ENCODE measurements at places on chromosomes 4 and X.

- peak; percentile 18 for DNase-seq
Observed at GRCh38 chrX:39950018-39950688, 147.6 kb downstream of the BCOR start.

GRCh38 chr4:180618396-180618795, 1624.8 kb upstream of the TENM3 start:
- no peak for DNase-seq

- DNase-seq = no peak
Observed at GRCh38 chr4:64796581-64796980, 387.3 kb upstream of the TECRL start.

DNA sequence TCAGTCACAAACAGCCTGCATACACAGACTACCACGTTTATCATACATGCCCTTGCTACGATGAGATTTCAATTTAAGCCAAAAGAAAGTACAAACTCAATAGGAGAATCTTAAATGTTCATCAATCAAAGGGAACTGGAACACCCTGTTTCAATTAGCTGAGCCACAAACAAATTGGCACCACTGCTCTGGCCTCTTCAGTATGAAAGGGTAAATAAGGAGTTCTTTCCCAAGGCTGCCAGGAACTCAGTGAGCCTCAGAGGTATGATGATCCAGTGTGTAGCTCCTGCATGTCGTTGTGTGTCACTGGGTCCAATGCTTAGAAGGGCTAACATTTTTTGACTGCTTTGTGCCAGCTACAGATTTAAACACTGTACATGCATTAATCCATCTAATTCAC, 5.4 kb downstream of the RNF150 start:
- DNase-seq = peak; percentile 14

- no peak for DNase-seq
Observed at GRCh38 chr4:91212211-91212610, 1085.0 kb downstream of the CCSER1 start.

DNA sequence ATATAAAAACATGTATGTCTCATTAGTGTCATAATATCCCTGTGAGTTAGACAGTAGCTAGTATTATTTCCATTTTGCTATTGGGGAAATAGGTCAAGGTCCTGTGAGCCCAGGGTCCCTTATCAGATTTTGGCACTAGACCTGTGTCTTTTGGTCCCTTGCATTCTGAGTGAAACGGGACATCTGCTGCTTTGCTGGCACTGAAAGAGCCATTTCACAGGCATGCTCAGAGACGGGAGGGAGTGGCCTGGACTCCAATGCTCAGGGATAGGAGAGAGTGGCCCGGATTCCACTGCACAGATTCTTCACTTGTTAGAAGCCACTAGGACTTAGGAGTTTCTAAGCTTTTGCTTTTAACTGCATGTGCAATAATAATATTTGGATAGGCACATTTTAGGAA, 177.2 kb downstream of the TSPAN5 start:
- DNase-seq = no peak

DNA sequence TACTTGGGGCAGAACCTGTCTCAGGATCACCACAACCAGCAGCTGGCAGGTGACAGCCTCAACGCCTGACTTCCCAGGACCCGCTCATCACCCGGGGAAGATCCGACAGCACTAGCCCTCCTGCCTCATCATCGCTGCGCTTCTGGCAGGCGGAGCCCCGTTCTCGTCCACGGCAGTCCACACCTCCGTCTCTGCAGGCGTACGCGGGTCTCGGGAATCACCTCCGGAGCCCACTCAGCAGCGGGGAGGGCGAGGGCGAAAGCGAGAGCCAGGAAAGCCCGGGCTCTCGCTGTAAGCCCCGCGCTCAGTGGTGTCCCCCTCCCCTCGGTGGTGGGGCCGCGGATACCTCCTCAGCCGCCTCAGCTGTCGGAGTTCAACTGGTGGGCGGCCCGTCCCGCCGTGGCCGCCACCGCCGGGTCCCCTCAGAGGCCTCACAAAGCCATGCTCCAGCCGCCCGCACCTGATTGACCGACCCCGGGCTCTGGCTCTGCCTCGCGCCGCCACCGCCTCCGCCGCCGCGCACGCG, 518 bp upstream of the CNKSR2 start:
- peak; percentile 60 for DNase-seq

GRCh38 chr4:162891788-162892707, 274.6 kb downstream of the NAF1 start:
- no peak for DNase-seq

DNA sequence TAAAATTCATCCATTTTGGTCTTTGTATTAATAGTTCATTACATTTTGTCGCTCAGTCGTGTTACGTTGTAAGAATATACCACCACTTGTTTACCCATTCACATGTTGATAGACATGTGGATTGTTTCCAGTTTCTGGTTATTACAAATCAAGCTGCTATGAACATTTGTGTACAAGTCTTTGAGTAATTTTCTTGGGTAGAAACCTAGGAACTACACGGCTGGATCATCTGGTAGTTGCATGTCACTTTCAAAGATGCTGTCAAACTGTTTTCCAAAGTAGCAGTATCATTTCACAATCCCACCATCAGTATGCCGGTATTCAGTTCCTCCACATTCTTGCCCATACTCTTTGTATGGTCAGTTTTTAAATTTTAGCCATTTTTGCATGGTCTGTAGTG, 98.0 kb downstream of the GASK1B start:
- no peak for DNase-seq

DNA sequence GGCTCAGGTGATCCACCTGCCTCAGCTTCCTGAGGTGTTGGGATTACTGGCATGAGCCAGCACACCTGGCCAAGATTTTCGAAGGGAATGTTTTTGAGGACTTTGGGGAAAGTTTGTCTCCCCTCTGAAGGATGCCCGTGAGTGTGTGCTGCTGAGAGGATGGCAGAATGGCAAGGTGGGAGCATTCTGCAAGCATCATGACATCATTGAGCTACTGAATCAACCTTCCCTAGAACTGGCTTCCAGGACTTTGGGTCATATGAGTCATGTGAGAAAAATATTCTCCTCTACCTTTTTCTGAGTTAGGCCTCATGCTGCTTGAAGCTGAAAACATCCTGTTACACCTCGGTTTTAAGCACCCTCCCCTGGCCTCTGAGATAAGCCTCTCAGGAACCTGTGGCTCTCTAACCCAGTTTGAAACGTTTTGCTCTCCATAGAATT, 31.0 kb downstream of the TMEM131L start:
- DNase-seq = no peak

DNA sequence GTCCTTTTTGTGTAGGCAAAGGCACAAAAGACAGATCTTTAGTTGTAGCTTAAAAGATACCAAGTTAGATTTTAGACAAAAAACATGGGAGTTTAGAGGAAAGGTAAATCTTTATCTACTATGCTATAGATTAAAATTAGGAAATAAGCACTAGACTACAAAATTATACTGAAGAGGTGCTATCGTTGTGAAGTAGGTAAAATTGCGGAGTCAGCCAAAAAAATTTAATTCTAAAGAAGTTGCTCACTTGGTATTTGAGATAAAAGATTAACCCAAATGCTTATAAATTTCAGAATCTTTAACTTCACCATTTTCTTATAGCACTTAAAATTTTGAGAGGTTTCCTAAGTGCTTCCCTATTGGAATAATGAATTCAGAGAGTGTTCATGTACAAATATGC, 604.1 kb downstream of the GRXCR1 start:
- no peak for DNase-seq

DNA sequence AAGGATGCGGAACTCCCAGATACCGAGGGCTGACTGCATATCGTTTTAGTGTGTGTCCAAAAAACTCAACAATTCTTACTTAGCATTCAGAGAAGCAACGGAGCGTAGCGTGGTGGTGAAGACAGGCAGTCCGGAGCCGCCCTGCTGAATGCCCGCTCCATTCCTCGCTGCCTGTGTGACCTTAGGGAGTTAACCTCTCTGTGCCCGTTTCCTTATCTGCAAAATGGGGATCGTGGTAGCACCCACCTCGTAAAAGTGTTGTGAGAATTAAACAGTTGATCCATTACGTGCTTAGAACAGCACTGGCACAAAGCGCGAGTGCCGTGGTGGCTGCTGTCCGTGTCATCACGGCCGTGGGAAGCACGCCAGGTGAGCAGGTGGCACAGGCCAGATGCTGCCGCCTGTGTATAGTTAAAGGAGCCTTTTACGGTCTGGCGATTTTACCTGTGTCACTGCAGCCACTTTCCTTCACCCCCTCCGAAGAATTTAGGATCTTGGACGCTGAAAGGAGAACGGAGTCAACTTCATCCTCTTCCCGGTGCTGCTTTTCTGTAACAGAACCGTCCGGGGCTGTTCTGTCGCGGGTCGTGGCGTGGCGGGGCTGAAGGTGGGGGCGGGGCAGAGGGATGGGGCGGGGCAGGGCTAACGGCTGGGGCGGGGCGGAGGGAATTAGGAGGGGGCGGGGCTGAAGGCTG, 885 bp downstream of the CCDC110 start:
- peak; percentile 37 for DNase-seq

DNA sequence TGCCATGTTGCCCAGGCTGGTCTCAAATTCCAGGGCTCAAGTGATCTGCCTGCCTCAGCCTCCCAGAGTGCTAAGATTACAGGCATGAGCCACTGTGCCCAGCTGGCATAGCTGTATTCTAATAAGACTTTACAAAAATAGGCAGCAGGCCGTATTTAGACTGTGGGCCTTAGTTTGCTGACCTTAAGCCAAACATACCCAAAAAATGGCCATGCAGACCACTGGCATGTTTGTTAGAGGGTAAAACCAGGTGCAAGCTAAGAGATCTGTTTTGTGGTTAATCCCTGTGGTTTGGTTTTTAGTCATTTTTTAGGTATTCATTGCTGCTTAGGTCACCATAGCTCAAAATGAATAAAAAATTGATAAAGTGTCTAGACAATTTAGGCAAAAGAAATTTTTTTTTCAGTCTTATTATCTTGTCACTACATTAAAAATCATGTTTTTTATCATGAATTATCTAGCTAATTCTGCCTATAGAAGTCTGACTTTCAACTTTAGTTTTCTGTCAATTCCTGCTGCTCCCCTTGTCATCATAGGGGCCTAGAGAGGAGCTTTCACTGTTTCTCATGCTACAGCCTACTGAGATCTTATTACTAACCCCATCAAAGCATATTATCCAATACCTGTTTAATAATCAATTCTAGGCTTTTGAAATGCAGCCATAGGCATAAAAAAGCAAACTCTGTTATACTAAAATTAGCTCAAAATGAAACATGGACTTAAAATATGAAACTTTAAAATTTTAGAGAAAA, 7.5 kb upstream of the SPINK2 start:
- no peak for DNase-seq

DNA sequence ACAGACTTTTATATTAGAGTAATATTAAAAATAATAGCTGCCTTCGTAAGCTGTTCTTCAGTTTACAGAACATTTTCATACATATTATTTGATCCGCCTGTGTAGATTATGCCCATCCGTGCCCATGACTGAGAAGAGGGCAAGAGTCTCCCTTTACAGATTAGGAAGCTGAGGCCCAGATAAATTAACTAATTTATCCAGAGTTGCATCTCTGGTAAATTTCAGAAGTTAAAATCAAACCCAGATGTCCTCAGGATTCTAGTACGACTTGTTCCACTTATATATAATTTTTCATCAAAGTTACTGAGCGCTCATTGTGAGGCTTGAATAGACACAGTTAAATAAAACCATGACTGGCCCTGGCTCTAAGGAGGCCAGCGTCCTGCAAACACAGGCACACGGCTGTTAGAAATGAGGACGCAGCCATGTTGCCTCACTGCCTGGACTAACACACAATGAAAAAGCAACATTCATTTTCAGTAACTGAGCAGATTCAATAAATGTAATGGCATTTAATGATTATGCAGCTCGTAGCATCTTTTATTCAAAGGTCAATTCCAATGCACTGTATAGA, 148.0 kb downstream of the TENM3 start:
- no peak for DNase-seq

DNA sequence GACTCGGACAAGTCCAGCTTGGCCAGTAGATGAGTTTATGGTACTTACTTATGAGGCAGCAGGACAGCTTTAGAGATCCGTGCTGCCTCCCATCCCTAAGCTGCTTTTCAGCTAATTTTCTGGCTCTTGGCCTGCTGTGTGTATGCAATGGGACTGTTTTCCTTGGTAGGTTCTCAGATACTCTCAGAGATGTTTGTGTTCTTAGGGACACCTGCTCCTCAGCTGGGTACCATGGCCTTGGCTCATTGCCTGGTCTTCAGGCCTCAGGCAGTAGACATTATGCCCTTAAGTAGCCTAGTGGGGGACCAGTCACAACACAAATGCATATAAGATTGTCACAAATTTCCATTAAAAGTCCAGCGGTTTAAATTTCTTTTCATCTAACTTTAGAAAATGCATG, 688.0 kb downstream of the PCDH7 start:
- DNase-seq = no peak

GRCh38 chr4:151652841-151653547, 107.8 kb downstream of the GATB start:
- peak; percentile 66 for DNase-seq

DNA sequence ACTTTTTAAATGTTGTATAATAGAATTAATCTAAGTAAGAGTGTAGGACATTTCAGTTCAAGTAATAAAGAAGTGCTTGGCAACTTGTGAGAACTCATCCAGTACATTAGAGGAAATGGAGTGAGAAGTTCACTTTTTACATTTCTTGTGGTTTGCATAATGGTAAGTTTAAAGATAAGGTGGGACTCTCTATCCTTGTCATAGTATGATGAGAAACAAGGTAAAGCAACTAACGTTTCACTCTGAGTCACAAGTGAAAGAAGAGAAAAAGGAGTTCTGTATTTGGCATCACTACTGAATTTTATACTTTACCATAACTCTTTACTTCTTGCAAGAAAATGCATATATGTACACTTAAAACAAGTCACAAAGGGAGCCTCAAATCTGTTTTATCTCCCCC, 219.4 kb downstream of the SLC4A4 start:
- no peak for DNase-seq

DNA sequence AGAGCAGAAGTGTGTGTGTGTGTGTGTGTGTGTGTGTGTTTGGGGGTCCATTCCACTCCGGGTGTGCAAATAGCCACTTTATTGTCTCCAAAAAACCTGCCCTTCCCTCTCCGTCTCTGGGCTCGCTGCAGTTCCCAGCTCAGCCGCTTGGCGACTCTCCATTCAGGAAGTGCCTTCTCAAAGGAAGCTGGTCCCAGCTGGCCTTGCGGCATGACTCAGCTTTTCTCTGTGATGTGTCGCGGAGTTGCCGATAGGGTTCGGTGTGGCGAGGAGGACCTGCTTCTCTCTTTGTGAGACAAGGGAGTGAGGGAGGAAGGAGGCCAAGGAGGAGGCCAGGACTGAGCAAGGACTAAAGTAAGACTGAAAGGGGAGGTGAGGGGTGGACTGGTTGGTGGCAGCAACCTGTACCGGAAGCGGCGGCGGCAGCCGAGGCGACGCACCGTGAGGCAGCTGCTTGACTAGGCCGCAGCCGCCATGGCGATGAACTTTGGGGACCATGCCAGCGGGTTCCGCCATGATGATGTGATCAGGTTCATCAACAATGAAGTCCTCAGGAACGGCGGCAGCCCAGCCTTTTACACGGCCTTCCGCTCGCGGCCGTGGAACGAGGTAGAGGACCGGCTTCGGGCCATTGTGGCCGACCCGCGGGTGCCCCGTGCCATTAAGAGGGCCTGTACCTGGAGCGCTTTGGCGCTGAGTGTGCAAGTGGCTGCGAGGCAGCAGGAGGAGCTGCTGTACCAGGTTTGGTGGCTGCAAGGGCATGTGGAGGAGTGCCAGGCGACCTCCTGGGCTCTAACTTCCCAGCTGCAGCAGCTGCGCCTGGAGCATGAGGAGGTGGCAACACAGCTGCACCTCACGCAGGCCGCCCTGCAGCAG, at the start of gene TEX13C:
TSS of gene TEX13C (plus strand) at position 226 of the 876 bp plus-strand sequence. CDS start at position 475, 249 bp downstream.
- DNase-seq = no peak
